ENCODE measurements at places on chromosomes 6 and 20.

DNA sequence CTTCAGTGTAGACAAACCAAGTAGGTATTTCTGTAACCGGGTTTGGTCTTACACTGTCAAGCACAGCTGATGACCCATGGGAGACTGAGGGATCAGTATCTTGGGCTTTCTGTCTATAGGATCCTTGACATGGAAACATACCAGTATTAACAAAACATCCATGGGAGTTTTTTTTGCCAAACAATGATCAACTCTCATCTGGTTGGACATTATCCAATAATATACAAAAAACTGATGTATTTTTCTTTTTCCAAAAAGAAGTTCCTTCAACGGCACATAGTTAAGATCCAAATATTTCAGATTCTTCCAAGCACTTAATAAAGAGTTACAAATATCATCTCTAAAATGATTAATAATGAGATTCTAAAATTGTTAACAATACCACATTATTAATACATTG, 459.9 kb downstream of the PRKN start:
- DNase-seq = no peak

GRCh38 chr6:44797746-44798145, 410.2 kb downstream of the CDC5L start:
- no peak for DNase-seq

GRCh38 chr6:70196531-70196930, 106.4 kb downstream of the COL9A1 start:
- DNase-seq = no peak

GRCh38 chr6:101011186-101011585, 130.1 kb upstream of the ASCC3 start:
- DNase-seq = no peak

- DNase-seq = no peak
Observed at GRCh38 chr6:2608503-2608902, 142.2 kb downstream of the MYLK4 start.

- DNase-seq = no peak
Observed at GRCh38 chr6:37704923-37705238, 7.2 kb upstream of the MDGA1 start.

GRCh38 chr6:143078468-143079324, 18.0 kb downstream of the AIG1 start:
- no peak for DNase-seq

All from NCI-H1694 (cell line).